ENCODE measurements at places on chromosomes 2 and 18. TPM values are rescaled to one million over a fixed set of nuclear protein-coding genes. Genes with fewer than 3 reads are reported as not detected.

DNA sequence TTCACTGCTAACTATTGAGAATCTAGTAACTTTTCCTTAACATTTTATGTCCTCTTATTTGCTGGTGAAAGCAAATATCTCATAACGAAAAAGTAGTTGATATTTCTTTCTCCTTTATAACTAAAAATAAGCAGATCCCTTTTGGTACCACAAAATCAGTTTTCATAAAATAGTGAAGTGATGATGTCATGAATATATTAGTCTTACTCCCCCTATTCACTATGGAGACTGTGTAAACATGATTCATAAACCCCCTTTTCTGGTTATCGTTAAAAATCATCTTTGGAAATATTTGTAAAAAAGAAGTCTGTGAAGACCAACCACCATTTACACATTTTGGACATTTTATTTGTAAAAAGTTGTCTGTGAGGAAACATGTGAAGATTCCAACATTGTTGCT is 734.9 kb downstream of the NUP35 start:
- DNase-seq, result no peak

- DNase-seq, result no peak
Measured at GRCh38 chr2:55751966-55752365, 58.3 kb upstream of the PNPT1 start.

DNA sequence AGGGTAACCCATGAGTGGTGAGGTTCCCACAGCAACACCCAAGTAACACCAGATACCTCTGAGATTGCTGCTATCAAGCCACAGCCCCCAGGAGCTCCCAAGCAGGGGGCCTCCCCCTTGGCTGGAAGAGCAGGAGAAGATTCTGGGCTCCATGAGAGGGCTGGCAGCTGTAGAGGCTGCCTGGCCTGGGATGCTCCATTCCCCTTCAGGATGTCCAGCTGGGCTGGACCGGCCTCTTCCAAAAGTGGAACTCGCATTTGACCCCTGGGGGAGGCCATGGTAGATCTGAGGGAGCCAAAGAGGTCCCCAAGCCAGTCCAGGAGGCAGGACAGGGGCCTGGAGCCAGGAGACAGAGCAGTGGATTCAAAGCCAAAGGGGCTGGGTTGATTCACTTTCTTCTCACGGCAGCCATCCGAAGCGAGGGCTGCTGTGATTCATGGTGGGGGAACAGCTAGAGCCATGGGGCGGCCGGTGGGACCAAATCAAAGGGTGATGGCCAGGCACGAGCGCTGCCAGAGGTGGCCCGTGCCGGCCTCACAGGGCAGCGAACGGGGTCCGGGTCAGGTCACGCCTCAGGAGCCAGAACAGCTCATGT is 95.3 kb upstream of the ID2 start:
- peak; percentile 41 for DNase-seq

DNA sequence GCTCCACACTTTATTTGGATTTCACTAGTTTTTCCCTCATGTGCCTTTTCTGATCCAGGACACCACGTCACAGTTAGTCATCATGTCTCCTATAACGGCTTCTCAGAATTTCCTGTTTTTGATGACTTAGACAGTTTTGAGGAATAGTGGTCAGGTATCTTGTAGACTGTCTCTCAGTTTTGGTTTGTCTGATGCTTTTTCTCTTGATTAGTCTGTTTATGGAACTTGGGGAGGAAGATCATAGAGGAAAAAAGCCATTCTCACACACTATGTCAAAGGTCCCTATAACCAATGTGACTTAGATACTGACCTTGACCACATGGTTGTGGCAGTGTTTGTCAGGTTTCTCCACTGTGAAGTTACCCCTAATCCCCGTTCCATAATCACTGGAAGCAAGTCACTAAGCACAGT is 89.0 kb downstream of the RAPH1 start:
- DNase-seq, result no peak

DNA sequence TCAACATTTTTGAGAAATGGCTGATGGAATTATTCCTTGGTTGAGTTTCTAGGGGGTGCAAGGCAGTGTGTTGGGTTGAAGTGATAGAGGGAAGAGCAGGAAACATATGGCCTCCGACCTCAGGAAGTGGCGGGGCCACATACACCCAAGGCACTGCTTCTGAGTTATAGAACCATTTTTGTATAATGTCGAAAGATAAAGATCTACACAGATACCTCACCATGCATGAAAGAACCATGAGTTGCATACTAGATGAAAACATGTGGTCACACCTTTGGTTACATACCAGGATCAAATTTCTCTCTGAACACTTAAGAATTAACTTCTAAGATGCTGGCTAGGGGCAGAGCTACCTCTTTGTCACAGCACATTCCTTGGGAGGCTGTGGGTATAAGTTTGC is 23.2 kb downstream of the LAMA3 start:
- DNase-seq, result no peak

GRCh38 chr2:41914936-41915335 is 132.9 kb upstream of the PKDCC start:
- DNase-seq, result no peak

- no peak for DNase-seq
Measured at GRCh38 chr2:218452079-218452478, 33.2 kb downstream of the VIL1 start.

DNA sequence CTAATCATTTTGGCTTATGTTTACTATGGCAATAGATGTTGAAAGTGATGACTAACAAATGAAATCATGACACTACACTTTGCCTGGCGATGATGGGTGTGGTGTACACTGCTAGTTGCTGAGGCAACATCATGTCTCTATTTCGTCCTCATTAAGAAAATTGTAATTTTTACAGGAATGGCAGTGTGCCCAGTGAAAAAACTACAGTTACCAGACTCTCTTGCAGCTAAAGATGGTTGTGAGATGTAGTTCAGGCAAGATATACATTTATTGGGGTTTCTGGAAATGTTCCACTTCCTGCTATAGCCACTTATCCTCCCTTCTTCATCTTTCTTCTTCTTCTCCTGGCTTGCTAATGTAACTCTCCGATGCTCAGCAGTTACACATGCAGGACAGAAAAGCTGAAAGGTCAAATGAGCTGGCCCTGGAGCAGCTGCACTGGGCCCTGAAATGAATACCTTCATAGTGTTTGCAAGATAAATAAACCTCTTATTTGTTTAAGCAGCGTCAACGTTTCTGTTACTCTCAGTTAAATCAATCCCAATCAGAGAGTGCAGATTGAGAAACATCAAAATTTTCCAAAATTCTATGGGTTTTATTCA is 46.0 kb downstream of the SOCS6 start:
- no peak for DNase-seq

DNA sequence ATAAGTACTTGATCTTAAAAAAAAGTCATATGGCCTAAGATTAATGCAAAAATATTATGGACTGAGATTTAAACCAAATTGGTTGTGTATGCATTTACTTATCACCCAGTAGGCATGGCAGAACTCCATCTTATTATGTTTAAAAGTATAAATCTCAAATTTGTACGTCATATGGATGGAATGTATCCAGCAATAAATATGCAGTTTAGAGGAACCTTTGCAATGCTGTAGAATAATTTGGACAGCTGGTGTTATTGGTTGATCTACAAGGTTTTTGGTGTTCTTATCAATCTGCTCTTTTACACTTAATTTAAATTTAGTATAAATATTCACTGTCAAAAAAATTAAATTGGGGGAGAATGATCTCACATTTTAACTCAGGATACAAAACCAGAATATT is 640.2 kb downstream of the SATB2 start:
- no peak for DNase-seq

AQP12A gene
- total RNA-seq, result not detected

DNA sequence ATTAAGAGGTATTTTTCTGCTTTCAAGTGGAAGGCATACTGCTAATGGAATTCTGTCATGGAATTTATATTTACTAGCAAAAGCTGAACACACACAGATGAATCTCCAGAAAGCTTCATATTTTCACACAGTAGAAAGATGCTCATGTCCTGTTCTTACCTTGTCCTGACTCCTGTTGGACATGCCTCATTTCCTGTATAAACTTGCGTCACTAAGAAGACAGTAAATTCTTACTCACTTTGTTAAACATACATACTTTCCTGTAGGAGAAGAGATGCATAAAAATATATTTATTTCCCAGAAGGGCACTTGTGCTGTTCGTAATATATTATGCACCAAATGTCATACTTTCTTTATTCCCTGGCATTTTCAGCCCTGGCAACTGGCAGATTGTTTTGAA is 238.3 kb upstream of the RASGRP3 start:
- no peak for DNase-seq

DNA sequence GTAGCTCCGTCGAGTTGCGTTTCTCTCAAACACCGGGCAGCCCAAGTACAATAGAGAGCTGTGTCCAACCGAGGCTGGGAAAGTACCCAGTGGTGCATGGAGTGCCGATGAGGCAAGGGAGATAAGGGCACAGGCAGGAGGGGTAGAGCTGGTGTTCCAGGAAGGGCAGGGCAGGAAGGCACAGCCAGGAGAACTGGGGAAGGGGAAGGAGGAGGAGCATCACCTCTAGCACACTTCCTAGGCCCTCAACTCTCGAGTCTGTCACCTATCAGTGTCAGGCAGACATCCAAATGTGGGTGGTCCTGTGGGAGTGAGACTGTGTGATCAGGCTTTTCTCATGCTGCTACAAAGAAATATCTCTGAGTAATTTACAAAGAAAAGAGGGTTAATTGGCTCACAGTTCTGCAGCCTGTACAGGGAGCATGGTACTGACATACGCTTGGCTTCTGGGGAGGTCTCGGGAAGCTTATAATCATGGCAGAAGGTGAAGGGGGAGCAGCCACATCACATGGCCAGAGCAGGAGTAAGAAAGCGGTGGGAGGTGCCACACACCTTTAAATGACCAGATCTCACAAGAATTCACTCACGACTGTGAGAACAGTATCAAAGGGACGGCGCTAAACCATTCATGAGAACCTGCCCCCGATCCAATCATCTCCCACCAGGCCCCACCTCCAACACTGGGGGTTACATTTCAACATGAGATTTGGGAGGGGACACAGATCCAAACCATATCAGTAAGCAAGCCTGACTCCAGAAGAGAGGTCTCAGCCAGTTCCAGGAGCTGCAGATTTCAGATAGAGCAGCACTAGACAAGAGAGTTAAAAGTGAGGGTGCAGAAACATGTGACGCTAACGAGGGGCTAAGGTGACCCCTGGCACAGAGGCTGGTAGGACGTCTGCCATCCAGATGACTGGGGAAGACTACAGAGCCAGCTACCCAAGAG is 75.7 kb downstream of the MBOAT2 start:
- DNase-seq, result no peak

GRCh38 chr2:136301006-136301405 is 183.1 kb upstream of the CXCR4 start:
- DNase-seq, result no peak

- DNase-seq, result no peak
Measured at GRCh38 chr18:36735130-36735529, 93.7 kb downstream of the TPGS2 start.

SETBP1 gene
- total RNA-seq, result 1.8 TPM

- DNase-seq, result peak; percentile 84
Measured at GRCh38 chr18:36298126-36298741, 721 bp downstream of the FHOD3 start.

DNA sequence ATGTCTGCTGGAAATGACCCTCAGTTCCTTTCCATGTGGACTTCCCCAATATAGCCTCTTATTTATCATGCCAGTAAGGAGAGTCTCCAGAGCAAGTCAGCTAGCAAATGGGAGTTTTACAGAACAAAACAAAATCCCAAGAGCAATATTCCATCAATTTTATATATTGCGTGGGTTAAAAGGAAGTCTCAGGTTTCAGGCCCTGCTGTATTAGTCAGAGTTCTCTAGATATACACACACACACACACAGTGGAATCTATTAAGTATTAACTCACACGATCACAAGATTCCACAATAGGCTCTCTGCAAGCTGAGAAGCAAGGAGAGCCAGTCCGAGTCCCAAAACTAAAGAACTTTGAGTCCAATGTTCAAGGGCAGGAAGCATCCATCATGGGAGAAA is 102.8 kb upstream of the MAP2 start:
- no peak for DNase-seq

GRCh38 chr2:226217191-226217590 is 582.4 kb downstream of the IRS1 start:
- DNase-seq, result no peak

DNA sequence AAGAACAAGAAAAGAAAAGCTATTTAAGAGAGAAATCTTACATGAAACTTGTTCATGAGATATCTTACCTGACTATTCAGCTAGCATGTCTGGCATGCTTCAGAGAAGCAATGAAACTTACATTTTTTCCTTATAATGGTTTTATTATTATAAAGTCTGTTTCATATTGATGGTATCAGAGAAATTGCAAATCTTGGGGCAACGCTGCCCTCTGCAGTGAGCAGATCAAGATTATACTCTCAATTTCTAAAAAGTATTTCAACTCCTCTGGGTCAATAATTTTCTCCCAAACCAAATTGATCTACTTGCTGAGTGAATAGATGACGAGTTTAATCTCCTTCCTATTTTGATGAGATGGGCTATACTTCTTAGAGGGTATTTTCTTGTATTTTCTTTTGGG is 235.6 kb downstream of the NUP35 start:
- no peak for DNase-seq
